ENCODE measurements at places on chromosomes 2 and 18.

DNA sequence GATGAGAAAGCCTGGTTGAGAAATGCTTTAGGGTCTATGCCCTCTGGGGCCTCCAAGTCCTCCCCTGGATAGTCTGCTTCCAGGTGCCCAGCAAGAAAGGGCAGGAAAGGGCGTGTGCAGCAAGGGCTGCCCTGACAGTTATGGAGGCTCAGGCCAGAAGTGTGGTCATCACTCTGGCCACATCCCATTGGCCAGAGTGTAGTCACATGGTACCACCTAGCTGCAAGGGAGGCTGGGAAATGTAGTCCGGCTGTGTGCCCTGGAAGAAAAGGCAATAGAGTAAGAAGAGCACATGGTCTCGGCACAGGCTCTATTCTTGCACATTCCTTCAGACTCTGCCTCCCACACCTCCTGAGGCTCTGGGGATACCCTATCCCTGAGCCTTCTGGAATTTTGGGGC lies 35.7 kb downstream of the ODC1 start:
- peak; percentile 60 for DNase-seq

DNA sequence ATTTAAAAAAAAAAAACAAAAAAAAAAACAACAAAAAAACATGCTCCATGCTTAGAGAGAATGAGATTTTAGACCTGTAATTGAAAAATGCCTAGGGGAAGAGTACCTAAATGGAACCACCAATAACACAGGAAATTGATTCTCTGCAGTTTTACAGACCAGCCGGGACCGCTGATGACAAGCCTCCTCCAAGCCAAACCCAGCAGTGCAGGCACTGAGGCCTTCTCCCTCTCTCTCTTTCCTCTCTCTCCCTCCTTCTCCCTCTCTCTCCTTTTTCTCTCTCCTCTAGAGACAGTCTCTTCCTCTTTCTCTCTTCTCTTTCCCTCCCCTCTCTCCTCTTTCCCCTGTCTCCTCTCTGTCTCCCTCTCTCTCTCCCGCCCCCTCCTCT lies 228.8 kb upstream of the COPS8 start:
- DNase-seq, result no peak

- no peak for DNase-seq
Observed at GRCh38 chr2:147499785-147500184, 345.0 kb upstream of the ACVR2A start.

- DNase-seq, result no peak
Observed at GRCh38 chr18:69220529-69220928, 180.2 kb upstream of the DOK6 start.

DNA sequence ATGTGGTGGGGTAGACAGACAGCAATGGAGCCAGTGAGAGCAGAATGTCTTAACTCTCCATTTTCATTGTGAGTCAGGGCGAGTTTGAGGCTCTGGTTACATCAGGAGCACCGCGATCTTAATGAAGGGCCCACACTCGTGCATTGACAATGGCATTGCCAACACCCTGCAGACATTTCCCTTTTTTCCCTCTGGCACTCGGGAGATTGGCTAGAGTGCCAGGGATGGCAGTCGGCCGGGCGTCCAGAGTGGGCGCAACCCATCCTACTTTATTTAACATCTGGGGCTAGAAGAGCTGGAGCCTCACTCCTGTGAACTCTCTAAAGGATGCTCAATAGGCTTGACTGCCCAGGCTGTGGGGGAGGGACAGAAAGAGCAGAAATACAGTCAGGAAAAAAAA lies 9.7 kb downstream of the PROKR1 start:
- no peak for DNase-seq

DNA sequence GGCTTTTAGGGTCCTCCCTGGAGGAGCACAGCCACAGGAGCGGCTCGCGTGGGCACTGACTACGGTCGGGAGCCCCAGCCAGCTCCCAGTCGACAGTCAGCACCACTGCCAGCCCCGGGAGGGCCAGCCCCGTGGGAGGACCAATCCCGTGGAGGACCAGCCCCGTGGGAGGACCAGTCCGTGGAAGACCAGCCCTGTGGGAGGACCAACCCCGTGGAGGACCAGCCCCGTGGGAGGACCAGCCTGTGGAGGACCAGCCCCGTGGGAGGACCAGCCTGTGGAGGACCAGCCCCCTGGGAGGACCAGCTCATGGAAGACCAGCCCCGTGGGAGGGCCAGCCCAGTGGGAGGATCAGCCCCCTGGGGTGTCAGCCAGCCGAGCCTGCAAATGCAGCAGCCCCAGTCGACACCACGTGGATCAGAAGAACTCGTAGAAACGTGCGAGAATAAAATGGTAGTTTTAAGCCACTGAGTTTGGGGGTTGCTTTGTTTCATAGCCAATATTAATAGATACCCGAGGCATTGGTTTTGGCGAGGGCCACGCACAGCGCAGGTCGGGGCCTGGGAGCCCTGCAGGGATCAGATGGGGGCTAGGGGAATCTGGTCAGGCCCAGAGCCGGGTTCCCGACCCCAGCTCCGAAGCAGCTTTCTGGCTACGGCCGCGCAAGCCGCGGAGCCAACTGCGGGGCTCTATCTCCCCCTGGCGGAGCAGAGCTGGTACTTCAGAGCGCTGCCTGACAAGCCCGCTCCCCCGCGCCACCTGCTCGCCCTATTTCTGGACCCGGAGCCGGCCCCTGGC lies 73.0 kb downstream of the TEX51 start:
- DNase-seq, result peak; percentile 83
